ENCODE measurements at places on chromosomes 4 and X. TPM values are rescaled to one million over a fixed set of nuclear protein-coding genes. Genes with fewer than 3 reads are reported as not detected.

DNA sequence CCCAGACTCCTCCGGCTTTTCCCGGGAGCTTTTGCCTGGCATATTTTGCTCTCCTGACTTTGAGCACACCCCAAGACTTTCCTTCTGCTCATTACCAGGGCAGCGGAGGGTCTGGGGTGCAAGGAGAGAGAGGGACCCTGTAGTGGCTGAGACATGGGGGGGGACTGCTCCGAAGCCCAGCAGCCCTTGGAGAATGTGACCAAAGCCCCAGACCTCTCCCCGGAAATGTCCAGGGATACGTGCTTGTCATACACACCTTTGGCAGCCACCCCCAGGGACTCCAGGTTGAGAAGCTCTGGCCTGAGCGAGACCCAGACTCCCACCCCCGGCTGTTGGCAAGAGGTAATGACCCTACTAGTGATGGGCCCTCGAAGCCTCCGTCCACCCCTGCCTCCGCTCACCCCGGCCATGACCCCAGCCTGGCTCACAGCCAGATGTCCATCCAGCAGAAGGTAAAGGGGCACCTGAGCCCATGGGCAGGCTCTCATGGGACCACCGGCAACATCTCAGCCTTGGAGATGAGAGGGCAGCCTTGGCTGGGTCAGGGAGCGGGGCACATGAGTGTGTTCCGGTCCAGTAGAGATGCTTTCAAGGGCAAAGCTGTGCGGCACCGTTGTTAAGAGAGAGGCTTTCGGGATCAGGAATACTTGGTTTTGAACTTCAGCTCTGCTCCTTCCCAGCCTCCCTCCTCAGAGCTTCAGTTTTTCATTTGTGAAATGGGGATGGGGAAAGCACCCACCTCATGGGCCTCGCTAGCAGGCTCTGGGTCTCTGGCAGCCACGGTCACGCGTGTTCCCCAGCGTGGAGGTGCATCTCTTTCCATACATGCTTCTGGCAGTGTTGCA lies 2.0 kb downstream of the PSAPL1 start:
- no peaks in the 10 kb centered on the region for H3K27me3 ChIP-seq
- peaks cover 3% of the 10 kb centered on the region for H3K4me1 ChIP-seq
- H3K27ac ChIP-seq, result no peak overlapping the region
- H3K4me3 ChIP-seq, result no peak overlapping the region

DNA sequence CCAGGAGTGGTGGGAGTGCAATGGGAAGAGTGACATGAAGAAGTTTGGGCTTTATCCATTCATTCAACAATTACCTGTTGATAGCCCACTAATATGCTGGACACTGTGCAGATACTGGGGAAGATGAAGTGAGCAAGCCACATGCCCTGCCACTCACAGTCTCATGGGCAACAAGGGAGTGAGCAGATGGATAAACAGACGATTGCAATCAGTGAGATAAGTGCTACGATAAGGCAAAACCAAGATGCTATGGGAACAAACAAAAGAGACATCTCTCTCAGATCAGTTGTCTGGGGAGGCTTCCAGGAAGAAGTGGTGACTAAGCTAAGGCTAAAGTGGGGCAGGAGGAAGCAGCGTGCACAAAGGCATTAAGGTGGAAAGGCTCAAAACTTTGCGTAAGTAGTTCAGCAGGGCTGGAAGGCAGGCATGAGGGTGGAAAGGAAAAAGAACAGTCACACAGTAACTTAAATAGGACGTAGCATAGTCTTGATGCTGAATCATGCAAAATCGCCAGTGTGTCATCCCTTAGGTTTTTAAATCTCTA lies 31.7 kb downstream of the GAB3 start:
- H3K27ac ChIP-seq, result peak overlapping the region; percentile 9
- no peak overlapping the region for H3K4me3 ChIP-seq
- H3K4me1 ChIP-seq, result no peaks in the 10 kb centered on the region
- no peaks in the 10 kb centered on the region for H3K27me3 ChIP-seq

GRCh38 chr4:145808021-145808650 lies 128.2 kb downstream of the C4orf51 start:
- DNase-seq, result no peak
- no peak overlapping the region for H3K4me3 ChIP-seq
- no peak overlapping the region for H3K27ac ChIP-seq
- H3K27me3 ChIP-seq, result no peaks in the 10 kb centered on the region
- H3K4me1 ChIP-seq, result peaks cover 2% of the 10 kb centered on the region

DNA sequence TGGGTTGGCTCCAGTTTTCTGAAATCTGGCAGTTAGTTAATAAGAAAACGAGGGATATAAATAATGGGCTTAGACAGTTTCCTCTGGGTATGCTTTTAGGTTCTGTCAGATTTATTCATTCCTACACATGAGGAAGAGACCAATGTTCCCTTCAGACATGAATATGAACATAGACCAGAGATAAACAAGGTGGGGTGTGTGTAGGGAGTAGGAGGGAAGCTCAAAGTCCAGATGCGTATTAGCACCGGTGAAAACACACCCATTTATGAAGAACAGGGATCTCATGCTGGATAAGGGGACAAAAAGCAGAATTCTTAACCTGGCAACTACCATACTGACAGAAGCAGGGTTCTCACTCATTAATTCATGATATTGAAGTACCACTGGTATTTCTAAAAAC lies 223.0 kb downstream of the SOWAHB start:
- peaks cover 6% of the 10 kb centered on the region for H3K4me1 ChIP-seq
- DNase-seq, result no peak
- H3K27me3 ChIP-seq, result no peaks in the 10 kb centered on the region
- no peak overlapping the region for H3K4me3 ChIP-seq
- peak overlapping the region; percentile 82 for H3K27ac ChIP-seq

DNA sequence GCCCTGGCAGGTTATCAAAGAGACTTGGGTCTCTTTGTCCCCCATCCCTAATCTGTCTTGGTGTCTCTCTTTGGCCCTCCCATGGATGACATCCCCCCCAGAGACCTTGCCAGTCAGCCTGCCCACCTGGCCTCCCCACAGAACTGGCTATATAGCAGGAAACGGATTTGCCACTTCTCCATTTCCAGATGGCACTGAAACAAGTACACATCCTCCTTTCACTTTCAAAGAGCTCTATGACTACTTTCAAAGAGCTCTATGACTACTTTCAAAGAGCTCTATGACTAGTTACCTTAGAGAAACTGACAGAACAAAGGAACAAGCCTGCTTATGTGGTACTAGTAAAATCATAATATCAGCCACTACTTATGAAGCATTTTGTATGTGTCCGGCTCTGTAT lies 175.3 kb downstream of the MAML3 start:
- no peak overlapping the region for H3K27ac ChIP-seq
- peaks cover 12% of the 10 kb centered on the region for H3K4me1 ChIP-seq
- no peak for DNase-seq
- no peaks in the 10 kb centered on the region for H3K27me3 ChIP-seq

DNA sequence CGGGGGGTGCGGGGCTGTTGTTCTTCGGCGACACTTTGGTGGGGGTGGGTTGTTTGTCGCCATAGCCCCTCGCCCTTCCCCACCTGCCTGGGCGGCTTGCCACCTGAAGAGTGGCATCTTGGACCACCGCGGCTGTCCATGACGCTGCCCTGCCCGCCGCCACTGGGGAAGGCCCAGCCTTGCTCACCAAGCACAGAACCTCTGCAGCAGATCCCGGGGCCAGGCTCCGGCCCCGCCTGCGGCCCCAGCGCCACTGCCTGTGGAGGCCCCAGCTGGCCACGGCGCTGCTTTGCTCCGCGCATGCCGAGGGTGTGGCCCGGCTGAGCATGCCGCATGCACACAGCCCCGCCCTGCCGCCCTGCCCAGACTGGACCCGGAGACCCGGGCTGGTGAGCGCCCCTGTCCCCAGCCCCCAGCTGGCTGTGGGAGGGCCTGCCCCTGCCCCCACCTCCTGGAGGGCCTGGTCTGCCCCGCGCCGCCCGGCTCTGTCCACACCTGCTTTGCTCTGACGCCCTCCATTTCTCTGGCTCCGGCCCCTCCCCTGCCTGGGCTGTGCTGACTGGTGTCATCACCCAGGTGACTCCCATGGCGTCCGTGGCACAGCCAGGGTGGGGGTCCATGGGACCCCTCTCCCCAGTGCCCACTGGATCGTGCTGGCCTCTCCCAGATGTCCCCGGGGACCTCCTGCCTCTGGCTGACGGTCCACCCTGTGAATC lies 5.3 kb downstream of the NAT8L start:
- H3K27me3 ChIP-seq, result peaks cover 36% of the 10 kb centered on the region
- peak; percentile 75 for DNase-seq
- H3K27ac ChIP-seq, result no peak overlapping the region
- peak overlapping the region; percentile 13 for H3K4me3 ChIP-seq
- H3K4me1 ChIP-seq, result peaks cover 9% of the 10 kb centered on the region

DNA sequence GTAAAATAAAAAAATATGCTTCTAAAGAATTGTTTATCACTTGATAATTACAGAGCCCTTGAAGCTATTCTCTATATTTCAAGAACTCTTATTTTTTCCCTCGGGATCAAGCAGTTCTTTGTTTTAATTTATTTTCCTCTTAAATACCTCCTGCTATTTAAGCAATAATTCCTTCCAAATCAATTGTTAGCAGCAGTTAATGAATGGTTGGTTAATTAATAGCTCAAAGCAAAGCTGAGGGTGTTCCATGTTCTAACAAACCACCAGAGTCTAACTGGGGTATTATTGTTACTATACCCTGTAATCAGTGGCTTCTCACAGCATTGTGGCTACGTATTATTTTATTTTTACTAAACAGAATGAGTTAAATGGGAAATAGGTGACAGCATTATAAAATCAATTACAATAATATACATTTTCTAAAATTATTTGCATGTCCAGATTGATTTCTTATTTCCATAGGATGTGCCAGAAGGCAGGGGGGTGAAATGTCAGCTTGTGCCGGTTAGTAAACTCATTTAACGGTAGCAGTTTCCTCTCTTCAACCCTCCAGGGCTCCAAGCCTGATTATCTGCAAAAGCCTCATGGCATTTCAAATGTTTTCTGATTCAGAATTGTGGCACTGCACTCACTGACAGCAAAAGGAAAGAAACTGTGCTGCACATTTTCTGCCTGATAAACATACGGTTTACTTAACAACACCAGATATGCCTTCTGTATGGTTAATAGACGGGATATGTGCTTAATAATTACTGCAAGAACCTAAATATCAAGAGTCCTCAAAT lies 286.9 kb upstream of the EMCN start:
- no peaks in the 10 kb centered on the region for H3K36me3 ChIP-seq
- H3K4me1 ChIP-seq, result no peaks in the 10 kb centered on the region
- no peaks in the 10 kb centered on the region for H3K27me3 ChIP-seq
- H3K27ac ChIP-seq, result no peak overlapping the region
- no peak for DNase-seq

DNA sequence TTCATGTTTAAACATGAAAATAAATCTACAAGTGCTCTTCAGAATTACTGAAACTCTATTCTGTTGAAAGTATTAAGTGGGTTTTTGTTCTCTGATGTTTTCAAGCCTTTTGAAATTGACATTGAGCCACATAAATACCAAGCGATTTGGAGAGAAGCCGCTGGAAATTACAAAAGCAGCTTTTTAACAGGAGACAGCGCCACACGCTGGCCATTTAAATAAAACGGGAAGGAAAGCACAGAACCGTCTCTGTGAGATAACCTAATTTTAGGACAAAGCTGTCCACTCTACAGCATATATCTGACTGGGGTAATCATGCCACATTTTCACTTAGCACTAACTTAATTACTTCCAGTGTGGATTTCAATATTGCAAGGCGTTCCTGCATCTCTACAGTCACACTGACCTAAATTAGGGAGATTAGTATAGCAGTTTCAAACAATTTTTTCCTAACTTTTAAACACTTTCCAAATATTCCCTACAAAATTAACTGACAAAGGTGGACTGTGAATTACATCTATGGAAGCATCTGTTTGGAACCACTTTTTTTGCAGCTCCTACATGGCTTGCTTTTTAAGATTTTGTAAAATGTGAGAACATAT lies 6.8 kb upstream of the ANOS1 start:
- H3K27me3 ChIP-seq, result no peaks in the 10 kb centered on the region
- no peaks in the 10 kb centered on the region for H3K36me3 ChIP-seq
- peak; percentile 22 for DNase-seq
- no peaks in the 10 kb centered on the region for H3K4me1 ChIP-seq
- no peak overlapping the region for H3K4me3 ChIP-seq
- no peak overlapping the region for H3K27ac ChIP-seq

- peak overlapping the region; percentile 61 for H3K27ac ChIP-seq
- no peak for DNase-seq
- no peaks in the 10 kb centered on the region for H3K27me3 ChIP-seq
- no peak overlapping the region for H3K4me3 ChIP-seq
These were observed 11.8 kb upstream of the SPON2 start for GRCh38 chr4:1183985-1184773.

- no peak overlapping the region for H3K4me3 ChIP-seq
- H3K36me3 ChIP-seq, result no peaks in the 10 kb centered on the region
- no peak for DNase-seq
- H3K27ac ChIP-seq, result no peak overlapping the region
- peaks cover 5% of the 10 kb centered on the region for H3K4me1 ChIP-seq
These were observed 29.3 kb upstream of the MYOZ2 start for GRCh38 chr4:119106036-119107000.

DNA sequence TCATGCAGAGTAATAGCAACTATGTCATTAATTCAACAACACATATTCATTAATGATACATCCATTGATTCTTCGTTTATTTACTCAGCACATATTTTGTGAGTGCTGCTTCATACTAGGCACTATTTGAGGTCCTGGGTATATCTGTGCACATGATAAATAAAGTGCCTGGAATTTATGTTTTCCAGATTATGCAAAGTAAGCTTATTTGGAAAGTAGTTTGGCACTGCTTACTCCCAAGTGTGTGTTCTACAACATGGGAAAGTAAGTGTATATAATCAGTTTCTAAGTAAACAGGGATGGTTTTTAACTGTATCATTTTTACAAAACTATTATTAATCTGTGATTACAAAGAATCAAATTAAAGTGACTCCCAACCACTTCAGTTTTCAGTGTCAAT lies 16.8 kb upstream of the EPGN start:
- no peak for DNase-seq
- no peaks in the 10 kb centered on the region for H3K36me3 ChIP-seq
- no peaks in the 10 kb centered on the region for H3K27me3 ChIP-seq
- H3K4me3 ChIP-seq, result no peak overlapping the region

DNA sequence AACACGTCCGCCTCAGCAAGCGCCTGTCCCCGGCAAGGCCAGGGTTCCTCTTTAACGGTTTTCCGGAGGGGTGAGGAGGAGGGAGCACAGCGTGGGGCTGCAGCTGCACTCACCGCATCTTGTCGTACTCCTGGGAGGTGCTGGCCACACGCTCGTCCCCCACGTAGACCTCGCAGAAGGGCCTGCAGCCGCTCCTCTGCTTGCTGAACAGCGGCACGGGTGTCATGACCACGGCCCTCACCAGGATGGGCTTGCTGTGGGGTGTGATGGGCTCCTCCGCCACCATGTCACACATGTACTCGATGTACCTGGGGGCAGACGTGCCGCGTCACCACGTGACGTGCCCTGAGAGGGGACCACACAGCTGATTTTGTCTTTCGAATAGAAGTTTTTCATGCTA lies 51.6 kb upstream of the CPLX1 start:
- H3K4me3 ChIP-seq, result no peak overlapping the region
- H3K27me3 ChIP-seq, result no peaks in the 10 kb centered on the region
- H3K4me1 ChIP-seq, result no peaks in the 10 kb centered on the region
- H3K36me3 ChIP-seq, result peaks cover 44% of the 10 kb centered on the region

NUDT11 gene
- 0.80 TPM for total RNA-seq

MFSD8 gene
- 40.2 TPM for total RNA-seq

TGIF2LX gene
- not detected for total RNA-seq
